ENCODE measurements at places on chromosomes 3 and 15.

- DNase-seq: no peak
Observed at GRCh38 chr3:140953028-140953960, 11.7 kb downstream of the SLC25A36 start.

GRCh38 chr3:157586293-157586692 lies 83.1 kb upstream of the VEPH1 start:
- no peak for DNase-seq

- DNase-seq: no peak
Observed at GRCh38 chr15:81400640-81401236, 26.7 kb upstream of the TMC3 start.

DNA sequence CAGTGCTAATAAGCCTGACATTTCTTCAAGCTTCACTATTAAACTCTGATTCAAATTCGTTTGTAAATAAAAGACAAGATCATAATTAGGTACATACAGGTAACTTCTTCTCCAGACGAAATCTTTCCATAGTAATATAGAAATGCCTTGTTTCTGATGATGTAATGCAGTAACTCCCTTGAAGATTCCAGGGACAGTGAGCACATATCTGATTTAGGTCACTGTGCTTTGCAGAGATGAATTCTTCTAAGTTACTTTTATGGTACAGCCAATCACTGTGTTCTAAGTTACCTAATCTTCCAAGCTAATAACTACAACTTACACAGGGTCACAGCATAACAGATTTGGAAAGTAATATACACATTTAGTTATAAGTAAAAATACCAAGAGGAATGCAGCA lies 27.6 kb downstream of the SLC4A7 start:
- no peak for DNase-seq

DNA sequence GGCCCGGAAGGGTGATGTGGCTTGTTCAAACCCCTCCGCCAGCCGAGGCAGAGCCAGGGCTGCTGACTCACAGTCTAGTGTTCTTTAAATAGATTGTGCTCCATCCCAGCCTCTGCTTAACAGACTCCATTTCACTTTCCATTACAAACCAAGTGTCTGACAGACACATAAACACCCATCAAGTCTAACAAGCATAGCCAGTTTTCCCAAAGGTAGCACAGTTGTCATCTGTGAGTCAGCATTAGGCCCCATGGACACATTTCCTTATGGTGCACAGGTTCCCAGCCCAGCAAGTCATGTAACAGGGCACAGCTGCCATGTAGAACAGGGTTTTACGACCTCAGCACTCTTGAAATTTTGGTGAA lies 109.9 kb upstream of the RAP2B start:
- no peak for DNase-seq

GRCh38 chr15:98221144-98221543 lies 260.6 kb downstream of the ARRDC4 start:
- no peak for DNase-seq

- DNase-seq: no peak
Observed at GRCh38 chr3:188126934-188127333, 27.0 kb upstream of the LPP start.

DNA sequence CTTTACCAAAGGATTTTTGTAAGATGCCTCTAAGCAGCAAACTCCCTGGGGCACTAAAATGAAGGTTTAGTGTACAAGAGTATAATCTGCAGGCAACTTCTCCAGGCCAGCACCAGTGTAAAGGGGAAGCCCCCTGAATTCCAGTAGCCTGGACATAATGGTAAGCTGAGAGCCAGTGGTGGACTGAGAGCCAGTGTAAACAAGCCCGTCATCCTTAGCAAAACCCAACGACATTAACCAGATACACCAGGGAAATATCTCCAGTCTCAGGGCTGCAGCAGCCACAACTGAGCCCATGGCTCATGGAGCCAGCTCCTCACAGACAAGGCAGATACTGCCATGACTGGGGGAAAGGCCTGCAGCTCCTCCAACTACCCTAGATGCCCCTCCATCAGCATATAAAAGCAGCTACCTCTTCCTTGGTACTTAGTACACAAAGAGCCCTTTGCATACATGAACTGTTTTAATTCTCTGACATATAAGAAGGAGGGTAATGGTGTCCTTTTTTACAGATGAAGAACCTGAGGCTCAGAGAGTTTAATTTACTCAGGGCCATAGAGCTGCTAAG lies 21.7 kb downstream of the PARP16 start:
- no peak for DNase-seq

- DNase-seq: no peak
Observed at GRCh38 chr3:134035836-134036235, 6.1 kb upstream of the SLCO2A1 start.

- DNase-seq: no peak
Observed at GRCh38 chr3:59772416-59773408, 722.9 kb upstream of the CFAP20DC start.

GRCh38 chr15:65077291-65077980 lies 890 bp downstream of the KBTBD13 start:
- DNase-seq: no peak

DNA sequence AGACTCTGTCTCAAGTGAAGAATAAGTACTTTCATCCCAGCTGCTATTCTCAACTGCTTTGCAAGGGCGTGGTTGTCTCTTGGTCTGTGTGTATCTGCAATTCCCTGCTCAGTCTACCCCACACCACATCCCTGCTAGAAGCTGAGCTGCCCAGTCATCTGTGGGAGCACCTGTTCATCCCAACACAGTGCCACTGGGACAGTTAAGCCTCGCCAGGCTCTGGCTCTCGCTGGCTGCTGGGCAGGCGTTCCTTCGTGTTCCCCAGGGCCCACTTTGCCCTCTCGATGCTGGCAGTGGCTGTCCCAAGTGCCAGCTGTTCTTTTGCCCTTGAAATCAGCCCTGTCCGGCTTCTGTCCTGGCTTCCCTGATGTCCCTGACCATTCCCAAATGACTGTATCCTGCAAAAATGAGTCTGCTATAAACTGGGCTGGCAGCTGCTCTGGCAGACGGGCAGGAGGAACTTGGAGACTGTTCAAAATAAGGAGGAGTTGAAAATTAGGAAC lies 91.6 kb upstream of the KLHL25 start:
- no peak for DNase-seq

DNA sequence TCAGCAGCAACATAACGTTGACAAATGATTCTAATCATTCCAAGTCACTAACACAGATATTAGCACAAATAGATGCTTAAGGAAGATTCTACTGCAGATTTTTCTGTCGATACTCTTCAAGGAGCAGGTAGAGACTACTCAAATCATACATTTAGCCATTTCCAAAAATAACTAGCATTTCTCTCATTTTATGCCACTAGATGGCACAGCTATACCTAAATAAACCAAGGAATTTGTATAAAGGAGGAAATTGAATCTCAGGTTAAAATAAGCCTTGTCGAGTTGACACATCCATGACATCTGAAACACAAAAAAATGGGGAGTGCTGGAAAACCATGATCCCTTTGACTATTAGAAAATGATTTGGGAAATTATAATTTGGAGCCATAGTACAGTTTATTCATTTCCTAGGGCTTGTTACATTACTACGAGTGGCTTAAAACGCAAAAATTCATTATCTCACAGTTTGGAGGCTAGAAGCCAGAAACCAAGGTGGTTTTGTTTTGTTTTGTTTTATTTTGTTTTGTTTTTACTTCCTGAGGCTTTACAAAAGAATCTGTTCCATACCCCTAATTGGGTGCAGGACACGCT lies 59.5 kb upstream of the STRIT1 start:
- no peak for DNase-seq

DNA sequence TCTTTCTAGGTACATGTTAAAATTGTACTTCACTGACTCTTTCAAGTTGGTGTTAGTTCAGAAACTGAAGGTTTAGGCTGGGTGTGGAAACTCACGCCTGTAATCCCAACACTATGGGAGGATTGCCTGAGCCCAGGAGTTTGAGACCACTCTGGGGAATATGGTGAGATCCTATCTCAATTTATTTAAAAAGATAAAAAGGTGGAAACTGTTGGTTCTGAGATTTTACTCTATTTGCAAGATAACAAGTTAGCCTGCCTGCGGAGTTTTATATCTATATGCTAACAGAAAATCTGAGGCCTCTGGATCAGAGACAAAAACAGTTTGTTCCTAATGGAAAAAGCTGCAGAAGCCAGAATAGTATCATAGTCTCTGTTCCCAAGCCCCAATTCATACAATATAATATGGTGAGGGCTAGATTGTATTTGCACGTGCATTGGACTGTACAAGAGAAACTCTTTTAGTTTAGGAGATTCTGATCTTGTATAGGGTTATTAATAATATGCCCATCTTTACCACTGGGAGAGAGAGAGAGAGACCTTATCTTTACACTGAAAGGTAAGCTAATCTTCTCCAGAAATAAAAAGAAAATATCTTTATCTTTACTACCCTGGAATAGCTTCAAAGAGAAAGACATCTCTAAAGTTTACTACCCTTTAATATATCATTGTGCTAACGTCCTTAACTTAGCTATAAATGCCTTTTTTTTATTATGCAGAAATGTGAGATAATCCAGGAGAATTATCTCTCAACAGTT lies 1267.6 kb downstream of the OTOL1 start:
- DNase-seq: no peak

GRCh38 chr3:45776611-45777010 lies 19.7 kb downstream of the SLC6A20 start:
- DNase-seq: no peak

DNA sequence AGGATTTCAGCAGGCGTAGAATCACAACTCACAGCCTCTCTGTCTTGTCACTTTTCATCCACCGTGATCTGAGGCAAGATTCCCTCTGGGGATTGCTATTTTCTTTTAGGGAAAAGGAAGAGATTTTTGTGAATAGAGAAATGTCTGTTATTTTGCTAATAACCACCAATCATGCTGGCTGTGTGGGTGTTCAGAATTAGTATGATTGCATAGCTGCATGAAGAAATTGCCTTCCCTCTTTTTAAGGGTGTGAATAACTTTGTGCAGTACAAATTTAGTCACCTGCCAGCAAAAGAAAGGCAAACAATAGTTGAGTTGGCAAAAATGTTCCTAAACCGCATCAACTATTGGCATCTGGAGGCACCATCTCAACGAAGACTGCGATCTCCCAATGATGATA lies 60.8 kb downstream of the KAT2B start:
- DNase-seq: no peak

DNA sequence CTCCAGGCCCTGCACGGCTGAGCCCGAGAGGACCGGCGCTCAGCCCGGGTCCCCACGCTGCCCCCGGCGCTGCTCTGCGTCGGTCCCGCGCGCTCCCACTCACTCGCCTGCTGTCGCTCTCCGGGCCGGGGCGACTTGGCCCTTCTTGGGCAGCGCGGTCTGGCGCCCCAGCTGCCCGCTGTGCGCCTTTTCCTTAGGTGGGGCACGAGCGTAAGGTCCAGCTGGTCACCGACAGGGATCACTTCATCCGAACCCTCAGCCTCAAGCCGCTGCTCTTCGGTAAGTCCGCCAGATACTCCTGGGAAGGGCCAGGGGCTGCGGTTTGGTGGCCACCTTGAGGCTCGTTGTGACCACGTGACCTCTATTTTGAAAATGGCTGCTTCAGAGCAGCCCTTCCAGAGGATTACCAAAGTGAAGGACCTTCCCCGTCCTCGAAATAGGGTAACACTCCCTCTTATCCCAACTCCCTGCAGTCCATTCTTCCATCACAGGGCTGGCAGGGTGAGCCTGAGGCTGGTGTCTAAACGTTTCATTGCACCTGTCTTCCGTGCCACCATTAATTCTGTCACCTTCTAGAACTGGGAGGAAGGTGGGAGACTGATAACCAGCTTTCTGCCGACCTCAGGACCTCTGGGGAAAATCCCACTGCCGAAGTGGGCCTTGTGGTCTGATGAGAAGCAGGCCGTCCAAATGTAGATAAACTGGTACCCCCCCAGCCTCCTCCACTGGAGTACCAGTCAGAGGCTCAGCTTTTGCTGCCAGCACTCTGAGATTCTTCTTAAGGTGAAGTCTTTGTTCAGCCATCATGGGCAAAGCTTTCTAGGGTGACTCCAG lies 812 bp downstream of the P4HTM start:
- no peak for DNase-seq

- peak; percentile 99 for DNase-seq
Observed at GRCh38 chr3:120094776-120095225, 554 bp upstream of the GSK3B start.

GRCh38 chr3:58020783-58021071 lies 12.5 kb downstream of the FLNB start:
- no peak for DNase-seq

GRCh38 chr15:52559575-52559974 lies 9.3 kb downstream of the ARPP19 start:
- DNase-seq: no peak

DNA sequence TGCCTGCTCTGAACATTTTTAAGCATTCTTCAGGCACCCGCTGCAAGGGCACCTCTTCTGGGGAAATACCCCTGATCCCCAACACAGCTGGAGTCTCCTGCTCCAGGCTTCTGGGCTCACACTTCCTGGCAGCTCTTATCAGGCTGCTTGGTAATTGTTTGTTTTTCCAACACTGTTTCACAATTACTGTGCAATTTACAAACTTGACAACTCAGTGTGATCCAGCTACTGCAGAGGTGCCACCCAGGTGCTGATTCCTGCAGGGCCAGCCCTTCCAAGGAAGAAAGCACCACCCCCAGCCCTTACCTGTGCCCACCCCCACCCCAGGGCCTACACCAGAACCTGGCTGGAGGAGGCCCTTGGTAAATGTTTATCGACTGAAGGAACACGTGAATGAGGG lies 66.5 kb downstream of the MAGEF1 start:
- DNase-seq: no peak

GRCh38 chr3:98058244-98058960 lies 23.3 kb upstream of the GABRR3 start:
- DNase-seq: no peak

GRCh38 chr15:76168237-76168984 lies 108.6 kb downstream of the TMEM266 start:
- no peak for DNase-seq

DNA sequence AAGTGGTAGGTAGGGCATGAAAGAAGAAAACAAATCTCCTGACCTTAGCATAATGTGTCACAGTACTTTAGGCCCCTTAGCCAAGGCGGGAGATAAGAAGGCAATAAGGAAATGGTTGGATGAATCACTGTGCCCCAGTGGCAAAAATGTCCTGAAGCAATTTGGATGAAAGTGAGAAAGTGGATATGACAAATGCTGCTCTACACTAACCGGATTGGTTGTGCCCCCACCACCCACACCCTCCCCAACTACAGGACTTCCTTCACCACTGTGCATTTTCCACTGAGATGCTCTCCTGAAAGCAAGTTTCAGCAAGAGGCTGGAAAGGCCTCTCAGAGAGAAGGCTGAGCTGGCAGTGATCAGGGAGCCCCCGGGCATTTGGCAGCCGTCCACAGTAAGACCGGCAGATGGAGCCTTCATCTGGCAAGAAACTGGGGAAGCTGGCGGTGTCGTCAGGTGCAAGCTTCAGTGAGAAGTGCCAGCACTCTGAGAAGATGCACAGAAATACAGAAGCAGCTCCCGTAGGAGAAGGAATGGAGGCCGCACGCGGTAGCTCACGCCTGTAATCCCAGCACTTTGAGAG lies 63.8 kb downstream of the ATP1B3 start:
- no peak for DNase-seq

GRCh38 chr3:125289429-125289981 lies 77.0 kb upstream of the SLC12A8 start:
- DNase-seq: no peak

Data from esophagus squamous epithelium (tissue), 5 donors.